ENCODE measurements at places on chromosomes 11 and 22.

DNA sequence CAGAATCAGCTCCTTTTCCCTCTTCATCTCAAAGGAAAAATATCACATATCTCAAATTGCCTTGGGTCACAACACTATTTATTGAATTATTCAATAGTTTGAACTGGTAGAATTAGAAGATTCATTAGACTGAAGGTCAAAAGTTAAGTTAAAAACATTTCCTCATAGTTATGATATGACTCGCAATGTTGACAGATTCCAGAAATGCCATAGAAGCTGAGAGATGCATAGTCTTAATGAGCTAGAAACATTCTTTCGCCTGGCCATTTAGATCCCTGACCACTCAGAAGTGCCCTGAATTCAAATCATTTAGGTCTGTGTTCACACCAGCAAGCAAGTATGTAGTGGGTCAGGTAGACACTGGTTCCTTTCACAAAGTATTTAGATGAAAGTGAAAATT is 44.4 kb downstream of the FAT3 start:
- no peak for DNase-seq

DNA sequence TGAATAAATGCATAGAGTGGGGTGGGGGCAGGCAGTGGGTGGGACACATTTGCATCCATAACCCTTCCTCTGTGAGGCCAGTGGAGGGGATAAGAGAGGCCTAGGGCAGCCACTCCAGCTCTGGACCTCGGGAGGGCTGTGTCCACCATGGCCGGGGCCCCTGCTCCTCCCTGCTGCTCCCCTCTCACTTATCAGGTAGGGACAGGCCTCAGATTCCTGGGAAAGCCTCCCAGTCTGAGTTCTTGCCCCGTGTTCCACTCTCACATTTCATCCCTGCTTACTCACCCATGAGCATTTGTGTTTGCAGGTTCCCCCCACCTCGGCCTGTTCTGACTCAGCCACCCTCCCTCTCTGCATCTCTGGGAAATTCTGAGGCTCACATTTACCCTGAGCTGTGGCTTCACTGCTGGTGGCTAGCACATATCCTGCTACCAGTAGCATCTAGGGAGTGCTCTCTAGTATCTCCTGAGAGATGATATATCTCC is 128.7 kb upstream of the TOP3B start:
- no peak for DNase-seq

DNA sequence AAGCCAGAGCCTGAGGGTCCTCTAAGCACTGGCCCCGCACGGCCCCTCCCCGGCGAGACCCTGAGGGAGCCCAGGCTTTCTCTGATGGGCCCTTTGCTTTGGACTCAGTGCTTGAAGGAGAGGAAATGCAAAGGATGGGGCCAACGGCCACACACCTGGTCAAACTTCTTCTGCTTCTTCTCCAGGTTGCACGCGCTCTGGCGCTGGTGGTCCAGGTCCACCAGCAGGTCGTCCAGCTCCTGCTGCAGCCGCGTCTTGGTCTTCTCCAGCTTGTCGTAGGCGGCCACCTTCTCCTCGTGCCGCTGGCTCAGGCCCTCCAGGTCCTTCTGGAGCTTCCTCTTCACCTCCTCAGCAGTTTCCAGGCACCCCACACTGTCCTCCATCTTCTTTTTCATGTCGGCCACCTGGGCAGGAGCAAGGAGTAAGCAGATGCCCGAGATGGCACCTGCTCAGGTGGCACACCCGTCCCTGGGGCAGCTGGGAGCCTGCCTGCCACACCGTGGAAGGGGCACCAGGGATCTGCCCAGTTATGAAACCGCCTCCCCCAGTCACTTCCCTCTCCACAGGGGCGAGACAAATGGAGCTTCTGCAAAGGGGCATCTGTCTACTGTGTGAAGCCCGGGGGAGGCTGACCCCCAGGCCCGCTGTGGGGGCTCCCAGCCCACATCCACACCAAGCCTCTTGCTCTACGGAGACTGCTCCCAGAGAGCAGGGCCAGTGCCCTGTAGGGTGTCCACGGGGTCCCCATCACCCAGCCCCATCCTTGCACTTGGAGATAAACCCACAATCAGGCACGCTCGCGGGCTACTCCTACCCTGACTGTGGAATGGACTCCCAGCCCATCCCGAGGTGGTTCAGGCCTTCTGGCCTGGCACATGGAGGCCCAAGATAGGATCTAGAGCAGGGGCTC is 39.2 kb downstream of the APOL1 start:
- DNase-seq, result no peak

- DNase-seq, result no peak
Measured at GRCh38 chr11:72720047-72720446, 32.2 kb downstream of the ARAP1 start.

DNA sequence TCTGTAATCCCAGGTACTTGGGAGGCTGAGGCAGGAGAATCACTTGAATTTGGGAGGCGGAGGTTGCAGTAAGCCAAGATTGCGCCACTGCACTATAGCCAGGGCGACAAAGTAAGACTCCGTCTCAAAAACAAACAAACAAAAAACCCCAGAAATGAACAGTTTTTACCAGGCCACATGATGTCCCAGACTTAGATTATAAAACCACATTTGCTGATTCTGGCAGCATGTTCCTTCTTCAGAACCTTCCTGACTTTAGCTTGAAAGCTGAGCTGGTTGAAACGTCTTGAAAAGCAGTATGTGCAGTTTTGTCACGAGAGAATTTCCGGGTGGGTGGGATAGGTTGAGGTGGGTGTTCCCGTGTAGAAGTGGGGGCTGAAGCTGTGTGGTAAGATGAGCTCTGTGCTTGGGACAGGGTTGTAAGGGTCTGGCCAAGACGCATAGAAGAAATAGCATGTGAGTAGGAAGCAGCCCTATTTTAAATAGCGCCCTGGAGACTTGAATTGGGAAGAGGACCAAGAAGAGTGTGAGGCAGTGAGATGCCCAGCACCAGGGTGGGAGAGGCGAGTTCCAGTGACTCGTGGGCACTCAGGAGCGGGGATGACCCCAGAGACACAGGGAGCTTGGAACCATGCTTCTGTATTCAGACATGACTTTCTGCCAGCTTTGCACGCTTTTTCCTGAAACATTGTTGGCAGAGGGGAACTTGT is 7.6 kb downstream of the AP2A2 start:
- DNase-seq, result no peak

GRCh38 chr11:78312712-78313111 is 104.9 kb downstream of the GAB2 start:
- no peak for DNase-seq

- no peak for DNase-seq
Measured at GRCh38 chr11:2558397-2558796, 113.6 kb downstream of the KCNQ1 start.

GRCh38 chr22:23106906-23107367 is 34.9 kb downstream of the RSPH14 start:
- DNase-seq, result no peak

DNA sequence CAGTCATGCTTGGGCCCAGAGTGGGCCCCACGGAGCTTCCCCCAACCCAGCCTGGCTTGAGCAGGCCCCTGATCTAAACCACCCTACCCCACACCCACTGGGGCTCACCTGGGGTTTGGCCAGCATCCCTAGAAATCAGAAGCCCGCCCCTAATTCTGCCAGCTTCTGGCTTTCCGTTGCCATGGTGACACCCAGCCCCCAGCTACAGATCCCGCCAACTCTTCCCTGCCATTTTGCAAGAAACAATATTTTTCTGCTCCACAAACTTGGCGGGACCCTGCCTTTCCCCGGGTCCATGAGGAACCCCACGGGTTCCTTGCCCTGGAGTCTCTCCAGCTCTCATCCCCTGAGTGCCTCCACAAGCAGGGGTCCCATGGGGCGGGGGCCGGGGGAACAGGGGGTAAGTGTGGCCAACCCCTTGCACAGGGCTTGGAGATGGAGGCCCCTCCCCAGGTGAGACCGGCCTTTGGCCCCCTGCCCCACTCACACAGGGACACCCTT is 90.0 kb downstream of the CDKN1C start:
- DNase-seq, result no peak

- DNase-seq, result no peak
Measured at GRCh38 chr11:14189874-14190273, 169.1 kb downstream of the RRAS2 start.

GRCh38 chr11:81644239-81644840 is 1089.3 kb downstream of the FAM181B start:
- DNase-seq, result no peak

GRCh38 chr11:79536155-79536917 is 95.5 kb upstream of the TENM4 start:
- DNase-seq, result no peak

DNA sequence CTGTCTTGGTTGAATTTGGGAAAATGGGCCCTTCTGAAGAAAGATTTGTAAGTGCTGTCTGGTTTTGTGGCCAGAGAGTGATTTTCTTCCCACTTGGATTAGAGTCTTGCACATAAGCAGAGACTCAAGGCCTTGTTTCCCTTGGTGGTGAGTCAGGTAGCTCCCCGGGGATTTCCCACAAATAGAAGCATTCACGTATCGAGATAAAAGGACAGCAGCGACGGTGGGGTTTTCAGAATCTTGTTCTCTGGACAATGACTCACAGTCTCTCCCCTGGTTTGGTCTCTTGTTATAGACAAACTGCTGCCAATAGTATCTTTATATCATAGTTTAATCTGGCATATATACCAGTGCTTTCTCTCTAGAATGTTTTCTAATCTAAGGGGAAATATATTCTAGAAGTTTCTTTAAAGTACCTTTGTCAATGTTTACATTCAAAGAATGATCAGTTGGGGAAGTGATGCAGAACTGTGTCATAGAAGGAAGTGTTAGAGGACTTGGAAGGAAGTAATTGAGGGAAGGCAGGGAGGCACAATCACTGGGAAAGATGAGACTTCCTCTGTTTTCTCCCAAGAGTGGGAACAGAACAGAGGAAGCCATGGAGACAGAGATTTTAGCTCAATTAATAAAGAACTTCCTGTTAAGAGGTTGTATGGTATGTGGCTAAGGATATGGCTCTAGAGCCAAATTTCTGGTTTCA is 18.1 kb downstream of the POLA2 start:
- no peak for DNase-seq

DNA sequence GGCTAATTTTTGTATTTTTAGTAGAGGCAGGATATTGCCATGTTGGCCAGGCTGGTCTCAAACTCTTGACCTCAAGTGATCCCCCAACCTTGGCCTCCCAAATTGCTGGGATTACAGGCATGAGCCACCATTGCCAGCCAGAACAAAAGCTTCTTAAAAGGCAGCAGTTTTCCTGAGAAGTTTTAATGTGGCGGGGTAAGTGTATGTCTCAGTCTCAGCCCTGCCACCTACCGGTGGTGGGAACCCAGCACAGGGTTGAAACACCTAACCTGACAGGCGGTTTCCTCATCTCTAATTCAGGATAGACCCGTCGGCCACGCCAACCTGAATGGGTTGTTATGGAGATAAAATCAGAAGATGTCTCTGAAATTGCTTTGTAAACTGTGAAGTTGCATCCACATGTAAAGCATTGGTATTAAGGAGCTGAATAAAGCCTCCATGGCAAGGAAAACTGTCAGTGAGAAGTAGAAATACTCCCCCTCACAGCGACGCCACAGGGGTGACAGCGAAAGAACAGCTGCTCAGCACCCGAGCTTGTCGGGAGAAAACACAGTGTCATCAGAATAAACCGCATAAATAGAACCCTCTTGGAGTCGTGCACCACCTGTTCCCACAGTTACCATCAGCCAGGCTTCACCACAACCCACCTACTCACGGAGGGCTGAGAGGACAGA is 165.9 kb upstream of the NCAM1 start:
- DNase-seq, result no peak
